ENCODE measurements at places on chromosomes 4 and X.

DNA sequence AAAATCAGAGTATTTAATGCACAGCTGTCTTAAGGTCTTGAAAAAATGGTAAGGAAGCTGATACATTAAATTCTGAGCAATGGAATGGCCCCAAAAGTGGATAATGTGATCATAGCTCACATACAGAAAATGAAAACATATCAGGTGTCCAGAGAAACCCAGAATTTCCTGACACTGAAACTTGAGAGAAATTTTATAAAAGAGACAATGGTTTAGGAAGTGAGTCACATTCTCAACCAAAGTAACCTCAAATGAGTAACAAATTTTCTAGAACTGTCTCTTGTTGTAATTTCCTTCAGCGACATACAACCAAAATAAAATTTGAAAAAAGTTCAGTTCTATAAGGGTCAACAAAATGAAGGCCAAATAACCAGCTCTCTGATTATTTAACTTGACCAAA, 37.4 kb upstream of the PACRGL start:
- DNase-seq = peak; percentile 42

- DNase-seq = no peak
These were observed 295.9 kb downstream of the SMARCA1 start for GRCh38 chrX:129227366-129227765.

- DNase-seq = no peak
These were observed 74.2 kb downstream of the FREM3 start for GRCh38 chr4:143626134-143626911.

DNA sequence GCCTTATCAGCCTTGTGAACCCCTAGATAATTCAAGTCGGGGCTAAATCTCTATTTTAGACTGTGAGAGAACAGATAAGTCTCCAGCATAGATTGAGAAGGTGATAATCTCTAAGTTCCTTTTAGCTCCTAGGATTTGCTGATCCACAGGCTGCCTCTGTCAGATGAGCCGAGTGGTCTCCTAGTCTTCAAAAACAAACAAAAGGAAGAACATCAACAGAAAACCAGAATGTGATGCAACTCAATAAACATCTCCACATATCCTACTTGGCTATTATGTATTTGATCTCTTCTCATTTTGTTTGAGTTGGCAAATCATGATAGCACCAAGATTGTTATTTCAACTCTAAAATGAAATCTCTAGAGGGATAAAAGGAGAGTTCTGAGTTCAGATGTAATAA, 88.4 kb upstream of the SLC7A11 start:
- DNase-seq = no peak

DNA sequence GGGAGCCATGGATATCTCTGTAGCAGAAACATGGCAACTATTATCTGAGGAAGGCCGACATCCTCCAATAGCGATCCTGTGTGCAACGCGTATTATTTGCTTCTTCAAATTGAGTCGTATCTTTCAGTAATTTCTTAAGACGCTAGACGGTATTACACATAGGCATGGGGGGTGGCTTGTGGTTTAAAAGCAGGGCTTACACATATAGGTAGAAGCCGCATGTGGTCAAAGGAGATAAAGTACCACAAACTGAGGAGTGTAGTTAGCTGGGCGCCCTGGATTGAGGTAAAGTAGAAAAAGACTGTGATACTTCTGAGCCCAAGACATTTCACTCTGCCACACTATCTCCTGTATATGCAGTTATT, 94.6 kb downstream of the SORBS2 start:
- no peak for DNase-seq

DNA sequence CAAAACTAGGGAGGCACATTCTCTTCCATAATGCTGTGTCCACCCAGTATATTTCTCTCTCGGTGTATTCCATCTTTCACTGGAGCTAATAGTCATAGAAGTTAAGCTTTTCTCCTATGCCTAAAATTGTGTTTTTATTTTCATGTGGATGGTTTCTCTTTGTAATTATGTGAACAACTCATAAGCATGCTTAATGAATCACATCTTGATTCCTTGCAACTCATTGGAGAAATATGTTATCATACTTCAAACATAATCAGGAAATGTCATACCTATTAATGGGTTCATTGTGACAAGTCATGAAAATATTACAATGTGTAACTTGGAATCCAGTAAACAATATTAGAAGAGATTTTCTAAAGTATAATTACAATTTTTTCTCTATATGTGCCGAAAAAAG, 186.3 kb downstream of the SLC7A11 start:
- peak; percentile 52 for DNase-seq

- DNase-seq = peak; percentile 97
These were observed at the start of gene CCDC149 for GRCh38 chr4:24912252-24913118. Gene CCDC149, minus strand, starts transcription at chr4:24913042. Its CDS starts 178 bp downstream, at chr4:24912864.

- DNase-seq = peak; percentile 92
These were observed 3.7 kb downstream of the FGD1 start for GRCh38 chrX:54492340-54492739.

GRCh38 chr4:8774071-8774470, 97.6 kb downstream of the HMX1 start:
- no peak for DNase-seq

DNA sequence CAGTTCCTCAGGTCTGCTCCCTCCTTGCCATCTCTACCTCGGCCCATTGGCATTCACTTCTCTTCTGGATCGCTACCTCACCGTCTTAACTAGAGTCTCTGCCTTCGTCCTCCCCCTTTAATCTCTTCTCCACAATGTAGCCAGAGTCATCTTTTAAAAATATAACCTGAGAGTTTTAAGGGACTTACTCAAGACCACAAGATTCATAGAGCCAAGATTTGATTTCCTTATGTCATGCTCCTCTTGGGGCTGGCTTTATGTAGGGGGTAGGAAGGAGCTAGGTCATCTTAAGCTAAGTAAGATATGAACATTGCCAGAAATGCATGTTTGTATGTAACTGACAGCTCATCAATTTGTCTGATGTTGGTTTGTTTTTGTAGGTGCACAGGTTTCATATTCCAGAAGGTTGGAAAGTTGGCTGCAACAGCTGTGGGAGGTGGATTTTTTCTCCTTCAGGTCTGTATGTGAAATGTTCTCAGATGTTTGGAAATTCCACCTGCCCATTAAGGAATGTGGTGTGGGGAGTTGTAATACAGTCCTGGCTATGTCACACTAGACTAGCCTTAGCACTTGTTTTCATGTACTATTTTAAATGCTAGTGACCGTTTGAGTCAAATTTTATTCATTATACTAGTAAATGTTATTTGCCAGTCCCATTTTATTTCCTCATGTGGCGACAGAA, 19.6 kb downstream of the FUNDC2 start:
- no peak for DNase-seq

- DNase-seq = no peak
These were observed 430.1 kb upstream of the FRG1 start for GRCh38 chr4:189510601-189511000.

DNA sequence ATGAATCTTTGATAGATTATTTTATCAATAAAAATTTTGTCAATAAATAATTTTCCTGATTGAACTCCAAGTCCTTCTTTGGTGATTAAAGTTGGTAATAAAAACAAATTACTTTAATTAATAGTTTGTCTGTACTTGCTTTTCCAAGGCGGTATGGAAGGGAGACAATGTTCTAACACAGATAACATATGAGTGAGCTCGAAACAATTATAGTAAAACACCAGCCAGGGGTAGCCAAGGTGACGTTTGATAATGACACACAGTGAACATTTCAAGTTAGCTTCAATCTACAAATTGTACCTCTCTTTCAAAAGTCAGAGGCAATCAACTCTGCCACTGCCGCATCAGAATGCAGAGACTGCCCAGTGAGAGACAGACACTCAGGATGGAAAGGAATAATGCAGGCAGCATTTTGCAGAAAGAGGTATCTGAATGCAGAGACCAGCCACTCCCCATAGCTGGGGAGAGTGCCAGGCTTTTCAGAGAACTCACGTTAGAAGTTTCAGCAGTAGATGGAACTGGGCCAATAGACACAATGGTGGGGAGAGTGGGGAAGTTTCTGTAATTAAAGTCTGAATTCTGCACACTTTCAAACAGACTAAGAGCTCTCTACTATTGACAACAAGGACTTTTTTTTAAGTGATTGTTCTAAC, 18.1 kb upstream of the ATOH1 start:
- DNase-seq = no peak

DNA sequence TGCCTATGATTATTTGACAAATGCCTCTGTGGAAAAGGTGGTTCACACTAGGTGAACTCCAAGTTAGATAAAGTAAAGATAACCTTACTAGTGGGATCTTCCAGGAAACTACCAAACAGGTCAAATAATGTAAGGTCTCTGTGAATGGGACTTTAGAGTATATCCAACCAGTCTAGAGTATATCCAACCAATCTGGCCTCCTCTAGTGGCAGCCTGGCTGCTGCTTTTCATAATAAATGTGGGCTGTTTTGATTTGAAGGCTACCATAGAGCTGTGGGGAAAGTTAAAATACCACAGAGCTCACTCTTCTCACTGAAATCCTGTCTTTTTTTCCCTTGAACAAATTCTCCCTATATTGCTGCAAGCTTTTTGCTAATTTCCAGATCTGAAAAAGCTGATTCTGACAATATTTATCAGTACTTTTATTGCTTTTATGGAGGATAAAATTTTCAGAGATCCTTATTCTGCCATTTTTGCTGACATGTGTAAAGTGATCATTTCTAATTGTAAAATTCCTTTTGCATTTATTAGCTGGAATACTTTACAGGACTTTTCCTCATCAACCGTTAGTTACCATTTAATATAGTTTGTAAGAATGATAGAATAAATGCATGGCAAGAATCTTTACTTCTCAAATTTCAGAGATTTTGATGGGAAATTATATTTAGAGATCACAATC, 111.3 kb downstream of the TET2 start:
- DNase-seq = no peak

GRCh38 chr4:101279377-101279871, 67.9 kb downstream of the PPP3CA start:
- peak; percentile 85 for DNase-seq

GRCh38 chrX:137428221-137428661, 137.7 kb upstream of the ZIC3 start:
- no peak for DNase-seq

DNA sequence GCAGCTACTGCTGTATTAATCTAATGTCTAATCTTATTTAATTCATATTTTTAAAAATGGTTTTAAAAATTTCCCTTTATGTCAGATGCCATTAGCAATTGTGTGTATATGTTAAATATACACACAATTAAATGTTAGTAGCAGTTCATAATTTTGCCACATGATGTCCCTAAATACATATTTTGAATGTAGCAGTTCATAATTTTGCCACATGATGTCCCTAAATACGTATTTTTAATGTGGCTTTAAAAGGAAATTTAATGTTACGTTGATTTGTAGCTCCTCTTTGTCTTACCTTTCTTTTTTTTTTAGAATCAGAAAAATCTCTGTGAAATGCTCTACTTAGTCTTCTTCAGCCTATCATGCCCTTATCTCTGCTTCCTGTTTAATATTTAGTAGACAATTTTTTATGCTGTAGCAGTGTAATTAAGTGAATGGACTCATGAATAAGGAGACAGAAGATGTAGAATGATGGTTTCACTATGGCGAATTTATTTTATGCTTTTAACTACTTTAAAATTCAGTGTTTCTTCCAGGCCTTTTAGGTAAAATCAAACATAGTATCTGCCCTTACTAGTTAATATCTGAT, 26.1 kb downstream of the RBM46 start:
- peak; percentile 63 for DNase-seq

DNA sequence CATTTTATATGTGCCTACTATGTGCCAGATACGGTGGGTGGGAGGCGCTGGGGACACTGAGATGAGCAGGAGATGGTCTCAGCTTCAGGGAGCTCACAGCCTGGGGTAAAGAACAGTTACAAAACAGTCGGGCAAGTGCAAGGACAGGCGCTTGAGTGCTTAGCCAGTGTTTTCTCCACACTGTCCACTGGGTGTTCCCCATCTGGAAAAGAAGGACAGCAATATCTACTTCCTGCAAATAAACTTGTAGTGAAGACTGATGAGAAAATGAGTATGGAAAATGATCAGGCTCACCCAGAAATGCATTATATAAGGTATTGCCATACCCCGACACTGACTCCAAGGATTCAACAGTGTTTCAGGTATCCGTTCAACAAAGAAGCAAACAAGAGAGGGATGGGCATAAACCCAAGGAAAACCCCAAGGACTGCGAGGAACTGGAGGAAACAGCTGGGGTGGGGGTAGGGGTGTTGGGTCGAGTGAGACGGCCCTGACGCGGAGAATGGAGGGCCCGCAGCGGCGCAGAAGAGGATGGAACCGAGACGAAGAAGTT, 835 bp downstream of the TMEM185A start:
- DNase-seq = peak; percentile 76

DNA sequence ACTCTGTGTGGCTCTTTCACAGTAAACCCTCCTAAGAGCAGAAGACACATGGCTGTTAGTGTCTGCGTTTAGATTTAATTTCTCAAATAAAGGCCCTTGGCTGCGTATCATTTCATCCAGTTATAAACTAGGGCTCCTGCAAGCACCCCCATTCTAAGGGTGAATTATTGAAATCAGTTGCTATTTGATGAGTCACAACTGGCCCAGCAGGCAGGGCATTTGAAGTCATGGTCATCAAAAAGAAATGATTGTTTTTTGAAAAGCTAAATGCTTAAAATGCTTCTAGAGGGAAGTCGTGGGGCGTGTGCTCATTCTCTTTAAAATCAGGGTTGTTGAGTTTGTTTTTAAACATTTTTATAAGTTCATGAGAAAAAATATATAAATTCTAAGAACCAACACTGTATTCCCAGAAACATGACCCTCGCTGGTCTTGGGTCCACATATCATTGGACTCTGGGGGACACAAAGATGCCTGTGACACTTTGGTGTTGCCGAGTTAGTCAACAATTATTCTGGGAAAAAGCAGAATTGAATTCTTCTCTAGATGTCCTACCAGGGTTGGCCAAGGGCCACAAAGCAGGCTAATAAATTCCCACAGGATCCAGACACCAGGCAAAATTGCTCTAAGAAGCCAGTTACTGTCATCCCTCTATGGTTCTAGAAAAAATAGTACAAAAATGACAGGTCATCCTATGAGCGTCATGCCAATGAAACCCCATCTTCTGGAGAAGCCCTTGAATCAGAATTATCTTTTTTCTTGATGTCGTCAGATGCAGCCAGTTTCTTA, 99.5 kb upstream of the MYOZ2 start:
- DNase-seq = no peak

GRCh38 chr4:17033768-17034181, 135.3 kb upstream of the LDB2 start:
- peak; percentile 73 for DNase-seq

DNA sequence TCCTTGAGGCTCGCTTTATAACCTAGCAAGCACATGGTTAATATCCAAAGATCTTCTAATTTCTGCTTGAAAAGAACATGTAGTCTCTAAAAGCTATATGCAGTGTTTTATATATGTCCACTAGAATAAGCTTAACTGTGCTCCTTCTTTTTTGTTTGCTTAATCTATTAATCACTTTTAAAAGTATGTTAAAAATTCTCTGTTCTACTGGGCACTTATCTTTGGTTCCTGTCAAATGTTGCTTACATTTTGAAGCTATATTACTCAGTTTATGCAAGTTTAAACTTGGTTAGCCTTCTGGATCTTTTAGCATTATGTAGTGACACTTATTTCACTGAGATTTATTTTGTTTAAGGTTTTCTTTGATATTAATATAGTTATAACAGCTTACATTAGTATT, 32.5 kb downstream of the MAOA start:
- no peak for DNase-seq

Data from osteoblast (primary cell).